ENCODE measurements at places on chromosomes 5 and 9.

DNA sequence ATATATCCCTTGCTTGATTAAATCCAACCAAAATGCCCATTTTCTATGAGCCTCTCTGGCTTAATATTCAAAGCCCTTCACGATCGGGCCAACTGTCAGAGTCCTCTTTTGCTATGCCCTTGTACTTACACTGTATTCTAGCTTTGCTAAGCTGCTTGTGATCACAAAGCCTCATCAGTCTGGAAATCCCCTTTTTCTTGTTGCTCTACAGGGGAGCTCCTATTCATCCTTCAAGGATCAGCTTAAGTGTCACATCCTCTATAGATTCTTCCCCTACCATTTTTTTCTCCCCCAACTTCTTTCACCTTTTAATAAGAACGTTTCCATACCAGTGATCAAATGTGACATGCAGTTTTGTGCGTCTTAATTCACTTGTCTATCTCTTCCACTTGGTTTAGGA lies 450.4 kb upstream of the CHD1 start:
- DNase-seq, result peak; percentile 25

GRCh38 chr9:108103046-108103693 lies 613.6 kb upstream of the KLF4 start:
- no peak for DNase-seq

DNA sequence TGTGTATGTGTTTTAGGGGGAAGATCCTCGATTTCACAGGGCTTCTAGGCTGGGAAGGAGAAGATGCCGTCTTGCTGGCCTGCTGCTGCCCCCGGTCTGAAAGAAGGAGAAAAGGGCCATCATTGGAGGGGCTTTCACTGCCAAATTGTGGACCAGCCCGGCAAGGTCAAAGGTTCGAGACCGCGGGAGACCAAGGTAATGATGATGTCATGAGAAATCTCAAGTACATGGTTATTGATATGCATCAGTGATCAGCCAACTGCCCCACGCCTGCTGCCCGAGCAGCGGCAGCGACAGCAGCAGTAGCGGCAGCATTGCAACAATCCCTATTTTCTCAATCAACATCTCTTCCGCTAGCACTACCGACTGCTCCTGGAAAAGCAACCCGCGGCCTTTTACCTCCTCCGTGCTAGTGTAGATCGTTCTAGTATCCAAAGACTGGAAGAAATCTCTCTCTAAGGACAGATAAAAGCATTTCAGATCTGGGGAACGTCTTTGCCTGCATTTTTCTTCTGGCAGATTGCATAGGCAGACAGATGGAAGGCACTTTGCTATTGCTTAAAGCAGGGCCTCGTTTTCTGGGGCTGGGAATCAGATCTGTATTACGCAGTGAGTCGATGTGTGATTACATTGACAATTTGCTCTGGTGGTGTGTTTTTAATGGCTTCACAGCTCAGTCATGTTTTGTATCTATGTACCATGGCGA lies 215.3 kb downstream of the MEF2C start:
- DNase-seq, result no peak

DNA sequence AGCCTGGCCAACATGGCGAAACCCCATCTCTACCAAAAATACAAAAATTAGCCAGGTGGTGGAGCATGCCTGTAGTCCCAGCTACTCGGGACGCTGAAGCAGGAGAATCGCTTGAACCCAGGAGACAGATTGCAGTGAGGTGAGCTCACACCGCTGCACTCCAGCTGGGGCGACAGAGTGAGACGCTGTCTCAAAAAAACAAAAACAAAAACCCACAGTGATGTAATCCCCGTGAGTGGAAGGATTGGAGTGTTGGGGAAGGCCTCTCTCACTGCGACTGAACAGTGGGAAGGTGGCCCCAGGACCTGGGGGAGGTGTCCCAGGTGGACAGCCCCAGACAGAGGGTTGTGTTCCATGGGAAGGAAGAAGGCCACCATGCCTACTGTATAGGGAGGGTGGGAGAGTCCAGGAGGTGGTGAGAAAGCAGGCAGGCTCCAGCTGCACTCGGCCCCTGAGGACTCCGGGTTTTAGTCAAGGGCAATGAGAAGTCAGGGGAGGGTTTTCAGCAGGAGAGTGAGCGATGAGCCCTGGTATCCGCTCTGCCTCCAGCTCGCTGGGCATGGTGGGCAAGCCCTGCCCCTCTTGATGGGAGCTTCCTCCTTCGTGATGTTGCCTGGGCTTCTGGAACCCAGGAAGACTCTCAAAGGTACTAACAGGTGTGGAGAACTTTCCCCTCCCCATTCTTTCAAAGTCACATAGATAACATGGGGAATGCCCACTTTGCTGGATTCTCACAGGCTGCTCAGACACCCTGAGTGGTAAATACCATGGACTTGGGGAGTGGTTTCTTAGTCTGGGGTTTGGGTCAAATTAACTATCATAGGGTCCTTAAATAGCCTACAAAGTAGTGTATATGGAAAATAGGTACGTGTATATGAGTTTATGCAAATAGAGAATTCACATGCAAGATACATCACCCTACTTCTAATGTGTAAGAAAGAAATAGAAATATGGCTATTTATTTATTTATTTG lies 74.7 kb downstream of the PPARGC1B start:
- DNase-seq, result no peak

DNA sequence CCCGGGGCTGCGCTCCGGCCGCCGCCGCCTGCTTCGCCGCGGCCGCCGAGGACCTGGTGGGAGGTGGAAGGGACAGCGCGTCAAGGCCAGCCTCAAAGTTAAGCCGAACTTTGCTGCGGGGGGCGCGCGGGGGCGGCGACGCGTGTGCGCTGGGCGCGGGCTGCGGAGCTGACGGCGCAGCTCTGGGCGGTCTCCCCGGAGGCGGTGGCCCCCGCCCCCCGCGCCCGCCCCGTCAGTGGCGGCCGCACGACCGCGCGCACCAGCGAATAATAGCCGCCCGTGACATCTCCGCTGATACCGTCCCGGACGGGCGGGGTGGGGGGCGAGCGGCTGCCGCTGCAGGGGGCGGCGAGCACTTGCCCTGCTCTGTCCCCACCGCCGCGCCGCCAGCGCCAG lies 579 bp upstream of the FAM78A start:
- DNase-seq, result no peak

GRCh38 chr5:63743096-63743798 lies 219.0 kb downstream of the HTR1A start:
- DNase-seq, result no peak

Measured in D721Med (cell line).